ENCODE measurements at places on chromosomes 3 and 15.

GRCh38 chr15:79009379-79009778 lies 64.5 kb upstream of the CTSH start:
- no peak for DNase-seq

DNA sequence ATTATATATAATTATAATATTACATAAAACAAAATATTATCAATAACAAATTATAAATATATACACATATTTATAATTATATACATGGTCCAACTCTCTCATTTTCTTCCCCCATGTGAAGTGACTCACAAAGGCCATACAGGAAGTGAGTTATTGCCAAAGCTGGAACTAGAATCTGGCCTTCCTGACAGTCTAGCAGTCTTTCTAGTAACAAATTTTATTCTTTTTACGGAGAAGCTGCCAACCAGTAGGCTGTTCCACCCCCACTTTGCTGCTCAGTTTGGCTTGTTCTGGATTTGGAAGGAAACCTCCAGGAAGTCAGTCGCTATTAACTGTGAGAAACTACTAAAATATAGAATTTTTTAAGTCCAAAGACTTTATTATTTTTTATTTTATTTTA lies 79.6 kb downstream of the DHX36 start:
- no peak for DNase-seq

DNA sequence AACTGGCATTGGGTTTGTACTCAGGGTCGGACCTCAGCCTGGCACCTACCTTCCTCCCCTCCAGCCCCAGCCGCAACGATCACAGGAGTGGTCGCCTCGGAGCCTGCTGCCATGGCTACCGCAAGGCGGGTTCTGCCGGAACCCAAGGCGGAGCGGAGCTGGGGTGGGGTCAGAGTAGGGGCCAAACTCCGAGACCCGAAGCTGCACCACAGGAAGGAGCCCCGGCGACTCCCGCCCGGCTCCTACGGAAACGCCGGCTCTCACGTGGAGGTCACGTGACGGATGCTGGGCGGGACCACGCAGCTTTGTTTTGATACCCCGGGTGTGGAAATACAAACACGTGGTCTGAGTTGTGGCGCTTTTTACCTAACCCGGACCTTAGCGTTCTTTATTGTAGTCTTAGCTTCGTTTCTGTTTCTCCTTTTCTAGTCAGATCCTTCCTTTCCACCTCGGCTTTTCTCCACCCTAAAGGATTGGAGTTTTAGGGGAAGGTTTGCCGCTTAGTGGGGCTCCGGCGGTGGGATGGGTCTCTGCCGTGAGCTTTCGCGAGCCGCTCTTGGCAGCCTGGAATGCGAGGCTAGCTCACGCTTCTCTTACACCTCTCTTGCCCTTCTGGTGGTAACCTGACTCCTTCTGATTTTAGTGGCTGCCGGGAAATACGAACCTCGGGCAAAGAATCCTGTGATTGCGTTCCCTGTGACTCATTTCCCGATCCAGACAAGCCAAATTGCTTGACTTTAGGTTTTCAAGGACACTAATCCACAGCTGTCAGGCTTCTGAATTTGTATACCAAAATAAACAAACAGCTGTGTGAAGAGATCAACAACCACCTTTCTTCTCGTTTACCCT lies at the start of gene HSPBAP1:
TSS of gene HSPBAP1 (minus strand) at position 264 of the 849 bp plus-strand sequence. CDS start at position 113, 151 bp downstream.
- peak; percentile 95 for DNase-seq

- DNase-seq: no peak
Observed at GRCh38 chr3:62955126-62955525, 79.9 kb upstream of the CADPS start.

DNA sequence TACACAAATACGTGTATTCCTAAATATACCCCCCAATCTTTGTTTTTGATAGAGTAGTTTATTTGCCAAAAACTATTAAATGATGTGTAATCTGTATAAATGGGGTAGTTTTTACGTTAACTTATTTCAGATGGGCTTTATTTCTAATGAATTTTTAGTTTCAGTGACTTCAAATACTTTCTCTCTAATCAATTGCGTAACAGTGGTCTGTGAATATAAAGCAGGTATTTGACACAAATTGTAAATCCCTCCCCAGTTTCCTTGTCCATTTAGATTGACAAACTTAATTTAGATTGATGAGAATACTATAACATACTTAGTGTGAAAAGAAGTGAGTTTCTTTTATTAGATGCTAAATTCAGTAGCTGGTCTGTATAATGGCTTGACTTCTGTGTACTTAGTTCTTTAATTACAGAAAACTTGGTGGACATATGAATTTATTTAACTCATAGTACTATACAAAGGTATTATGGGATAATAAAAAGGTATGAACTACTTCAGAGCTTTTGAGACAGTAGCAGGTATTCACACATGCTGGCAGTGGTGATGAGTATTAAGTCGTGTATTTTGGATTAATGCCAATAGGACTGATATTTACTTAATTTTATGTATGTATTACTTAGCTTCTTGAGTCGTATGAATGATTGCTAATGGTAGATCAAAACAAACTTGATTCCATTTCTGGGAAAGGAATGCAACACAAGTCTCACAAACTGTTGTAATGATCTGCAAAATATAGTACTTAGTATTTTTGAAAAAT lies 81.6 kb downstream of the STT3B start:
- no peak for DNase-seq

GRCh38 chr3:195856410-195857084 lies 44.8 kb upstream of the MUC4 start:
- DNase-seq: peak; percentile 51

DNA sequence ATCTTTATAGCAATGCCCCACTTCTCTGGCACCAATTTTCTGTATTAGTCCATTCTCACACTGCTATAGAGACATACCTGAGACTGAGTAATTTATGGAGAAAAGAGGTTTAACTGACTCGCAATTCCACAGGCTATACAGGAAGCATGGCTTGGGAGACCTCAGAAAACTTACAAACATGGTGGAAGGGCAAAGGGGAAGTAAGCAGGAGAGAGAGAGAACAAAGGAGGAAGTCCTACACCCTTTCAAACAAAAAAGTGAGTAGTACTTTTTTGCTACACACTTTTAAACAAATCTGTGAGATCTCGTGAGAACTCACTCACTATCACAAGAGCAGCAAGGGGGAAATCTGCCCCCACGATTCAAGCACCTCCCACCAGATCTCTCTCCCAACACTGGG lies 67.8 kb upstream of the ZBED2 start:
- no peak for DNase-seq

DNA sequence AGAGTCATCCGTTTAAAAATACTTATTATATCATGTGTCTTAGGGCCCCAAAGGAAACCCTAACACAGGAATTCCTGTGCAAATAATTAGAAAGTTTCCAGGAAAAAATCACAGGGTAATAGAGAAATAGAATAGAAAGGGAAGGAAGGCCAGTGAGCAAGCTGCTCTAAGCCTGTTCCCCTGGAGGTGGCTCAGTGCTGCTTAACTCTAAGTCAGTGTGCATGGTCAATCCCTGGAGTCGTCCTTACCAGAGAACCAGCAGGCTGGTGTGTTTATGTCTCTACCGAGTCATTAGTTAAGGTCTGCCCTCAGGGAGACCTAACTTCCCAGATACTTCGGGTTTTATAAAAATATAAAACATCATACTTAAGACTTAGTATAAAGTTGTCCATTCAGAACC lies 21.0 kb upstream of the MCF2L2 start:
- no peak for DNase-seq

- peak; percentile 94 for DNase-seq
Observed at GRCh38 chr3:195907934-195908693, at the start of gene TNK2. TNK2 (minus strand) TSS chr3:195908551; CDS start chr3:195888588, 19,963 bp downstream.

GRCh38 chr3:195718477-195718984 lies 2.2 kb upstream of the MUC20 start:
- no peak for DNase-seq

DNA sequence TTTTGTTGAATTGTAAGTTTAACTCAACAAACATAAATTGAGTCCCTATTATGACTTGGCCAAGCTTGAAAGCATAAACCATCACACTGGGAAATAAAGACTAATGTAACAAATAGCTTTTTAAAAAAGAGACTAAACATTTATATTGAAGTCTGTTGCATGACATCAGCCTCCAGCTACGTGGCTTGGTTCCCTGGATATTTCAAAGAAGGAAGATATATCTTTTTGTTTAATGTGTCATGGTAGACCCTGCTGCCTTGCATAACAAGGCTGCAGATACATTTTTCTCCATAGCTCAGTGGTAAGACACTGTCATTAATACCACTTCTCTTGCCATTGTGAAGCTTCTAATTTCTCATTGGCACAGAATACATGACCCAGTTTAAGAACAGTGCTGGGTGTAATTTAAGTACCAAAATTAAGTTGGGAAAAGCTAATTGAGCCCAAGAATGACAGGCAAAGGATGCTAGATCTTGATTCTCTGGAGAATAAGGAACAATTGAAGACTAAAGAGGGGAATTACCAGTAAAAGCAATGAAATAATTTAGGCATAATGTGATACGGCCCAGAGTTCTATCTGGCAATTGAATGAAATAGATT lies 14.0 kb downstream of the RCN2 start:
- DNase-seq: no peak

DNA sequence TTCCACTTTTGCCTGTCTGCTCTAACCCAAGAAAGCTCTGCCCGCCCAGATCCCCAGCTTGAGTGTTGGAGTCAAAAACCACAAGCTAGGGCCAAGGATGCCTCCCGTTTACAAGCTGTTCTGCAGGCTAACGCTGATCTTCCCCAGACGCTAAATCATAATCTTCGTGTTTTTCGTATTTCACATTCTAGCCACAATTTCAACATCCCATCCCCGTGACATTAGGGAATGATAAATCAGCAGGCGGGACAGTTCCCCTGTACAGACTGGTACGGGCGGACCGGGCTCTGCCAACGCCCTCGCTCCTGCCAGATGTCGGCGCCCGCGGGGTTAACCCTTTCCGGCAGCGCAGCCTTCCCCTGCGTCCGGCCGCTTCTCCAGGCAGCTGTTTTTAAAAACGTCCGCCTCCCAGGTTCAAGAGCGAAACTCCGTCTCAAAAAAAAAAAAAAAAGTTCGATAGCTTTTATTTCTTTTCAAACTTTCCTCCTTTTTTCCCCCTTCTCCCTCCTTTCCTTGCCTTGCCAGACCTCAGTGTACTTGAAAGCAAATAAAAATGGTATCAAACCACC lies 81.0 kb upstream of the BNC1 start:
- peak; percentile 37 for DNase-seq

- peak; percentile 44 for DNase-seq
Observed at GRCh38 chr15:68258692-68259091, 18.9 kb upstream of the FEM1B start.

GRCh38 chr3:55731741-55732140 lies 244.6 kb upstream of the WNT5A start:
- no peak for DNase-seq

GRCh38 chr15:59159210-59159609 lies 47.4 kb upstream of the LDHAL6B start:
- DNase-seq: no peak

DNA sequence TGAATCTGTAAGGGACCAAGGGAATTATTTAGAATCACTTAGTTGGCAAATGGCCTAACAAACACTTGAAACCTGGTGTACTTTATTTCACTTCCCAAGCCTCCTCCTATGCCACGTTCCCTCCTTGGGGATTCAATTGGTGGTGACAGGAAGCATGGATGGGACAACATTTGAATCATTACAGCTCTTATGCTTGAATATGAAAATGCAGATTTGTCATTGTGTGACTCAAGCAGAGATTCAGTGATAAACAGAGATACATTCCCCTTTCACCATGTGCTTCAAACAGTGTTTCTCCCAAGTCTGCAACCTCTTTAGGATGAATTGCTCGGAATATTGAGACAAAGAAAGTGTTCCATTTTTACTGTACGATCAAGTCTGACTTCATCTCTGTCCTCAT lies 32.7 kb upstream of the MED12L start:
- DNase-seq: no peak

GRCh38 chr15:35547775-35548364 lies 1.9 kb upstream of the DPH6 start:
- DNase-seq: no peak

DNA sequence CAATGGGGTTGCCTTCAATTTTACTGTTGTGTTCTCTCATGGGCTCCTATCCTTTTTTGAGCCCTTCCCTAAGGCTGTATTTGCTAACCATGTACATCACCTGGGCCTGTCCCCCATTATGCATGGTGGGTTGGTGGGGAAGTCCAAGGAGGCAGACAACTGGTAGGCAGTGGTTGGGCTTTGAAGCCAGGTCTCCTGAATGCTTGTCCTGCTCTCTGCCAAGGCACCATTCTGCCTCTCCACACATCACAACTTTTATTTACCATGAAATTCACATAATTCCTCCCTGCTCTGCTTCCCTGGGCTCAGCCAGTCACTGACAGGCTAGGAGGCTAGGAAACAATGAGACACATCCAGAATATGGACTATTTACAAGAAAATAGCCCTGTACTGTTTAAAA lies 41.0 kb upstream of the COPB2 start:
- no peak for DNase-seq

DNA sequence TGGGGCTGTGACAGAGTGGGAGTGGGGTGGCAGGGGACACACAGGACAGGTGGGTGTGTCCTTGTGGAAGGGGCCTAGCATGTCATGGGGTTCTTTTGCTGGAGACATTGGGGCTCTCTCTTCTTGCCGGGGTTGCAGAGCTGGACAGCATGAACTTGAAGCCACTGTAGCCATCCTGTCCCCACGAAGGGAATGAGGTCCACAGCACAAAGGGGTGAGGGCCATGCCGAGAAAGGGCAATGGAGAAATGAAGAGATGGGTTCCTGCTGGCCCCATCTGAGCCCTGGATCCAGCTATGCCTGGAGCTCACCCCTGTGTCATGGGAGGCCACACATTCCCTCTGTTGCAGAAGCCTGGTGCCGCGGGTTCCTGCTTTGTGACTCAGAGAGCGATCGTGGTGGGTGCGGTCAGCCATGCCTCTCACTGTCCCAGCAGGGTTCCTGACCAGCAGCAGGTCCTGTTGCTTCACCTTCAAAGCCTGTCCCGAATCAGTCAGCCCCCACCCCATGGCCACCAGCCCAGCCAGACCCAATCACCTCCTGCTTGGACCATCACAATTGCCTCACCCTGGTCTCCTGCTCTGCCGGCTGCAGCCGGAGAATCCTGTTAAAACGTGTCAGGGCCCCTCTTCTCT lies 50.0 kb downstream of the DNAJB8 start:
- no peak for DNase-seq

GRCh38 chr3:3016226-3016625 lies 93.9 kb downstream of the IL5RA start:
- no peak for DNase-seq

GRCh38 chr3:61356685-61357084 lies 105.4 kb upstream of the FHIT start:
- no peak for DNase-seq

DNA sequence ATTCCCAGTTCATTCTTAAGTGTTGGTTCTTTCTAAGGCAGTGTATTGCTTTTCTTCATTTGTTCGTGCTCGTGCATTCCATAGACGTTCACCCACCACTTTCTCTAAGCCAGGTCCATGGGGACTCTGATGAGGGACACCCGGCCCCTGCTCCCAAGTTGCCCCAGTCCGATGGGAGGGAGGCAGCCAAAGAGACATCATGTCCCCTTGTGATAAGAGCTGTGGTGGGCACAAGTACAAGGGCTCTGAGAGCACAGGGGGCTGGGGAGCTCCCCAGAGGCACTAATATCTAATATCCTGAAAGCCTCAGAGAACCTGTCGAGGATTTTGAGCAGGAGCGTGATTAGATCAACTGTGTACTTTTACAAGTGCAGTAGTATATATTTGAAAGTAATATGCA lies 6.3 kb downstream of the SPSB4 start:
- no peak for DNase-seq
